Neural progenitor cell (in vitro differentiated cells): ENCODE measurements at places on chromosomes 7 and 10. TPM values are rescaled to one million over a fixed set of nuclear protein-coding genes. Genes with fewer than 3 reads are reported as not detected.
A peak's percentile ranks its signal among the peaks of the same experiment; 100 is the strongest.

- no peaks in the 10 kb centered on the region for H3K36me3 ChIP-seq
- DNase-seq = no peak
- no peaks in the 10 kb centered on the region for H3K27me3 ChIP-seq
These were observed 251.1 kb upstream of the MEOX2 start for GRCh38 chr7:15937571-15937970.

Gene SCRN1
- total RNA-seq = 95.9 and 106 TPM in 2 replicates

GRCh38 chr10:58512491-58513187 lies at the start of gene BICC1:
TSS of gene BICC1 (plus strand) at chr10:58512872. CDS start at chr10:58513144, 272 bp downstream.
- no peaks in the 10 kb centered on the region for H3K4me1 ChIP-seq
- H3K4me3 ChIP-seq = peak within 1 kb of the TSS; percentile 88
- H3K27me3 ChIP-seq = peaks cover 90% of the 10 kb centered on the region

DNA sequence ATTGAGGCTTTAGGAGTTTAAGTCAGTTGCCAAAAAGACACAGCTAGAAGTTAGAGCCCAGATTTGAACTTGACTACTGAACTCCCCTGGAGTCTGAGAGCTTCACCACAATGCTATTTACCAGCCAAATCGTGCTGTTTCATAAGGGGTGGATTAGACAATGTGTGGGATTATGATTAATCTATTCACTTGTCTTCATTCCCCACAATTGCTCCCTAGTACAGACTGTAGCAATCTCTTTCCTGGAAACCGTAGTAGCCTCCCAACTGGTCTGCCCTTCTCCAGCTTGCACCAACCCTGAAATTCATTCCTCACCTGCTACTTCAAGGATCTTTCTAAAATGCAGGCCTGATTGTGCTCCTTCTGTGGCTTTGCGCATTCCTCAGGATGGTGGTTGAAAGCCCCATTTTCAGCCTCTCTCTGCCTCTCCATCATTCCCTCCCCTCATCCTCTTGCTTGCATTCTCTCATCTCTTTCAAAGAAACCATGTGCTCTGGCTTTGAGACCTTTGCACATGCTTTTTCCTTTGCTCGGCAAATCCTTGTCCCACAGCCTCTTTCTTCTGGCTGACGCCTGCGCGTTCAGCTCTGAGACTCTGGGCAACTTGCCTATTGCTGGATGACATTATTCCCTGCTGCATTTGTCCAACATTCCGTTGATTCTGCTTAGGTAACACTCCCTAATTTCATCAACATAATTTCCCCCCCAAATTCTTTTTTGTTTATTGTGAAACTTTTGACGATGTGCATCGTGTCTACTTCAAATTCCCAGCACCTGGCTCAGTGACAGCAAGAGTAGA lies 145.1 kb downstream of the ADRA2A start:
- no peak for DNase-seq
- no peaks in the 10 kb centered on the region for H3K36me3 ChIP-seq
- H3K4me1 ChIP-seq = no peaks in the 10 kb centered on the region
- no peaks in the 10 kb centered on the region for H3K27me3 ChIP-seq
- H3K27ac ChIP-seq = no peak overlapping the region

DNA sequence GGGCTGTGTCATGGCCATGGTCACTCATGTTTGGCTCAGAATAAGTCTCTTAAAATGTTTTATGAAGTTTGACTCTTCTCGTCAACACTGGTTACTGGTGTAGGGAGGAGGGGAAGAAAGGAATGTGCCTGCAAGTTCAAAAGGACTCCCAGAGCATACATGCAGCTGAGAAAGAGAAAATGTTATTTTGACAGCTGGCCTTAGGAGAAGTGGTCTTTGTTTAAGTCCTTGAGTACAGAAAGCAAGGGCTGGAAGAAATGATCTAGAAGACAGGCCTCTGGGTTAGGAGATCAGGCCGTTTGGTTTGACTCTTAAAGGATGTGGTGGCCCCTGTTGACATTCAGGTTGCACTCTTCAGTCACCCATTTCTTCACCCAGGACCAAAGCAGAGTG lies 245.5 kb downstream of the REEP3 start:
- no peaks in the 10 kb centered on the region for H3K36me3 ChIP-seq
- no peak overlapping the region for H3K27ac ChIP-seq
- no peak overlapping the region for H3K4me3 ChIP-seq

Gene NANOS1
- 10.2 and 12.4 TPM in 2 replicates for total RNA-seq

Gene ABCB1
- total RNA-seq = not detected in 2 replicates

GRCh38 chr10:11796474-11796873 lies 26.7 kb upstream of the PROSER2 start:
- no peak for DNase-seq
- H3K27ac ChIP-seq = no peak overlapping the region
- peaks cover 8% of the 10 kb centered on the region for H3K4me1 ChIP-seq
- no peaks in the 10 kb centered on the region for H3K27me3 ChIP-seq

DNA sequence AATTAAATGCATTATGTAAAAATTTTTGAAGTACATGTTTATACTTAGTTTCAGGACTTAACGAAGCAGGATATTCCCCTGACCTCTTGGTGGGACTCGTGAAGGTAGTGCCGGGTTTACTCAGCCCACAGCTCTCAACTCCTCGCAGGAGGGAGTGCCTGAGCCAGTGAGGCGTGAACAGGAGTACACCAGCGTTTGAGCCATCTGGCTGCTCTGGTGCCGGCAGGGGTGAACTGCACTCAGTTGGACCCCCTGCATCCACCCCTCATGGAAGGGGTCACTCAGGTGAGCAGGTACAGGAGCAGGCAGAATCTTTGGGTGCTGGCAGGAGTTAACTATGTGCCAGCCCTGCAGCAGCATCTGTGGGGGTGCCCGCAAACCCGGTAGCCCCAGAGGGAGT lies 625.1 kb upstream of the PCDH15 start:
- H3K27ac ChIP-seq = no peak overlapping the region
- no peak overlapping the region for H3K4me3 ChIP-seq
- no peaks in the 10 kb centered on the region for H3K27me3 ChIP-seq
- no peaks in the 10 kb centered on the region for H3K4me1 ChIP-seq
- no peaks in the 10 kb centered on the region for H3K36me3 ChIP-seq
- peak; percentile 52 for DNase-seq

Gene CHN2
- 6.6 and 7.7 TPM in 2 replicates for total RNA-seq

Gene MRM2
- total RNA-seq = 30.6 and 34.3 TPM in 2 replicates

DNA sequence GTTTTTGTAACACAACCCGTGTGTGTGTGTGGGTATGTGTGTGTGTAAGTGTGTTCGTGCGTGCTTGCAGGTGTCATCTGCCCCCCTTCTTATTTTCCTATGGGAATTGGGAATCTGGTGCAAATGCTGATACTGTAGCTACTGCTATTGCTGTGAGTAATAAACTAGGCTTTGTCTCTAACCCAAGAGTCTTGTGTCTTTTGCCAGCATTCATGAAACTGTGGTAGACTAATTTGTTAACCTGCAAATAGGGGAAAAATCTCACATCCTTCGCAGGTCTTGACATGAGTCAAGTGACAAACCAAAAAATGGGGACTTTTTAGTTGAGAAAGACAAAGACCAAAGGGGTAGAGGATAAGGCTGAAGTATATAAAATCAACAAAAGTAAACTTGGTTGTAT lies 57.9 kb upstream of the FAM133B start:
- H3K4me1 ChIP-seq = peaks cover 7% of the 10 kb centered on the region
- H3K27me3 ChIP-seq = no peaks in the 10 kb centered on the region
- H3K36me3 ChIP-seq = no peaks in the 10 kb centered on the region

- no peaks in the 10 kb centered on the region for H3K27me3 ChIP-seq
- no peak for DNase-seq
- peak overlapping the region; percentile 48 for H3K27ac ChIP-seq
- H3K4me3 ChIP-seq = peak overlapping the region; percentile 67
- peaks cover 36% of the 10 kb centered on the region for H3K4me1 ChIP-seq
These were observed 775 bp upstream of the ABHD11 start for GRCh38 chr7:73739387-73739767.

Gene CYP2E1
- total RNA-seq = 0.36 and 0.50 TPM in 2 replicates

GRCh38 chr7:103009466-103010185 lies 65.0 kb downstream of the FBXL13 start:
- no peaks in the 10 kb centered on the region for H3K27me3 ChIP-seq
- H3K4me3 ChIP-seq = no peak overlapping the region
- DNase-seq = no peak
- H3K27ac ChIP-seq = no peak overlapping the region
- H3K36me3 ChIP-seq = no peaks in the 10 kb centered on the region
- H3K4me1 ChIP-seq = peaks cover 5% of the 10 kb centered on the region

GRCh38 chr7:33059635-33060034 lies 2.9 kb downstream of the NT5C3A start:
- DNase-seq = no peak
- H3K4me3 ChIP-seq = no peak overlapping the region

- H3K4me3 ChIP-seq = no peak overlapping the region
- no peaks in the 10 kb centered on the region for H3K27me3 ChIP-seq
- peaks cover 10% of the 10 kb centered on the region for H3K4me1 ChIP-seq
These were observed 169.8 kb downstream of the EGFR start for GRCh38 chr7:55188590-55189138.

DNA sequence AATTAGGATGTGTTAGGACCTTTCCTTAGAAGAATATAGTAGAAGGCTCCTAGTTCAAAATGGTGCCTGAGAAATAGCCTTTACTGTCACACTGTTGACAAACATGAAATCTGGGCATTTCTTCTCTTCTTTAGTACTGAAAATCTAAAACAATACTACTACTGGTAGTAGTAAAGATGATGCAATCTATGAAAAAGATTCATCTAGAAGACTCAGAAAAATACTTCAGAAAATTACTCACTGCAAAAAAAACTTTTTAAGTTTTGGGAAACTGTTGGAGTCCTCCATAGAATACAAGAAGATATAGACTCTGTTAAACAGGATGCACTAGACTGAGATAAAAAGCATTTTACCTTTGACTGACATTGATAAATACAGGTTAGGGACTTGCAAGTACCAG lies 67.1 kb downstream of the NRF1 start:
- H3K4me3 ChIP-seq = no peak overlapping the region
- H3K27me3 ChIP-seq = no peaks in the 10 kb centered on the region
- no peak for DNase-seq
- peaks cover 28% of the 10 kb centered on the region for H3K36me3 ChIP-seq

DNA sequence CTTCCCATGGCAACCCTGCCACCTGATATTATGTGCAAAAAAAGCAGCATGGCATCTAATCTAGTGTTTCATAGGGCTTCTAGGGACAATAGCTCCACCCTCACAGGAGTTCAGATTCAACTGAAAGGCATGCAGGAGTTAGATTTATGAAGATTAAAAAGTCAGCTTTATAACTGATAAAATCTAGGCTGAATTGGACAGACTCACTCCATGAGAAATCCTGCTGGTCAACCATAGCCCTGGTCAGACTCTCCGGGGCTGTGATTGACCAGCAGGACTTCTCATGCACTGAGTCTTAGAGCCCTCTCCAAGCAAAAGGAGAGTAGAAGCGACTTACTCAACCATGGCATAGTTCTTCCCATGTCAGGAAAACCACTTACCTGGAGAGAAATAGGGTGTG lies 345.4 kb downstream of the NEBL start:
- DNase-seq = no peak
- no peaks in the 10 kb centered on the region for H3K36me3 ChIP-seq
- no peak overlapping the region for H3K27ac ChIP-seq
- no peaks in the 10 kb centered on the region for H3K4me1 ChIP-seq

- no peak overlapping the region for H3K4me3 ChIP-seq
- no peaks in the 10 kb centered on the region for H3K36me3 ChIP-seq
- no peaks in the 10 kb centered on the region for H3K27me3 ChIP-seq
- no peak overlapping the region for H3K27ac ChIP-seq
- no peak for DNase-seq
These were observed 63.1 kb upstream of the CNTNAP2 start for GRCh38 chr7:146053492-146053891.

DNA sequence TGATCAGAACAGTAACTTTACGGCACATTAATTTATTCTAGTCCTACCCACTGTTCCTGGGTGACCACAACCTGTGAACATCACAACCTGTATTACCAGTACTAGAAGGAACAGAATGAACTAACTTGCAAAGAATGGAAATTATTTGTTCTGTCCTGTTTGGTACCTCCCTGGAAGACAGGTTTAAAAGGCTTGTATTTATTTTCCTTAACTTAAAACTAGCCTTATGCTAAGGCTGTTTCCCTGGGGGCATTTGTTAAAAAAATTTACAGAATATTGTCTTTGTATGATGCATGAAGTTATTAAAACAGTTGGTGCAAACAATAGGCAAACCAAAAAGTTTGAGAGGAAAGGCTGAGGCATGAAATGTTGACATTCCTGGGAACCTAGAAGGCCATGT lies 132.7 kb downstream of the DNAJC1 start:
- no peak for DNase-seq
- H3K36me3 ChIP-seq = peaks cover 4% of the 10 kb centered on the region
- H3K4me3 ChIP-seq = no peak overlapping the region
- no peaks in the 10 kb centered on the region for H3K27me3 ChIP-seq

- H3K4me1 ChIP-seq = no peaks in the 10 kb centered on the region
- DNase-seq = peak; percentile 68
- no peaks in the 10 kb centered on the region for H3K27me3 ChIP-seq
- H3K27ac ChIP-seq = no peak overlapping the region
- H3K4me3 ChIP-seq = no peak overlapping the region
These were observed 63.5 kb downstream of the ZNF365 start for GRCh38 chr10:62437696-62438095.

Gene TLL2
- total RNA-seq = 0.22 and 1.3 TPM in 2 replicates

- peaks cover 3% of the 10 kb centered on the region for H3K4me1 ChIP-seq
- no peak overlapping the region for H3K4me3 ChIP-seq
- DNase-seq = no peak
- no peaks in the 10 kb centered on the region for H3K36me3 ChIP-seq
These were observed 27.1 kb upstream of the KCNMA1 start for GRCh38 chr10:77664696-77665095.

DNA sequence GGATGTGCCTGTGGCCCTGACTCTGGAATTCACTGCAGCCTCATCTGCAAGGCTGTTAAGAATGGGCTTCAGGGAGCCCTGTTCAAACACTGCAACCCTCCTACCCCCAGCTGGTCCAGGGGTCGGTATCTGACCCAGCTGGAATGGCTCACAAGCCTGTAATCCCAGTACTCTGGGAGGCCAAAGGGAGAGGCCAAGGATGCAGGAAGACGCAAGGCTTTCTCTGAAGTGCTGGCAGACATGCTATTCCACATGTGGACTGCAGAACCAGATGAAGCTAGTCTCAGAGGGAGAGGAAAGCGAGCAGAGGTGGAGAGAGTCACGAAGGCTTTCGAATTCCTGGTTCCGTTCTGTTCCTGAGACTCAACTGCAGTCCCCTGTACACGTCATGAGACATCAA lies 45.0 kb downstream of the ESYT2 start:
- no peaks in the 10 kb centered on the region for H3K36me3 ChIP-seq
- DNase-seq = no peak
- no peaks in the 10 kb centered on the region for H3K4me1 ChIP-seq
- H3K27me3 ChIP-seq = no peaks in the 10 kb centered on the region
- H3K27ac ChIP-seq = no peak overlapping the region

DNA sequence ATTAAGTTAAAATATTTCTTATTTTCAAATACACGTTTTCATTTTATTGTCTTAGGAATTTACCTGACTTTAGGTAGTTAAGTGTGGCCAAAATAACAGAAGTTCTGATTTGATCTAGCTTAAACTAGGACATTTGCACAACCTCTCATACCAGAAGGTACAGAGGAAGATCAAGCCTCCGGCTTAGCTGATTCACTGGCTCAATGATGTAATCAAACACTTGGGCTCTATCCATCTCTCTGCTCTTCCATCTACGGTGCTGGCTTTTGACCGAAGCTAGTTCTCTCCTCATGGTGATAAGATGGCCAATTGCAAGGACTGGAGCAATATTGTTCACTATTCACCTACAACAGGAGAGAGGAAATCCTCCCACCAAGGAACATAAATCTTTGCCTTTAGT lies 12.2 kb upstream of the HYCC1 start:
- H3K36me3 ChIP-seq = no peaks in the 10 kb centered on the region
- no peak overlapping the region for H3K4me3 ChIP-seq
- no peaks in the 10 kb centered on the region for H3K4me1 ChIP-seq
- no peak for DNase-seq

GRCh38 chr10:113651021-113651420 lies 12.8 kb downstream of the NRAP start:
- no peaks in the 10 kb centered on the region for H3K36me3 ChIP-seq
- no peaks in the 10 kb centered on the region for H3K27me3 ChIP-seq
- H3K4me1 ChIP-seq = no peaks in the 10 kb centered on the region
- no peak overlapping the region for H3K4me3 ChIP-seq
- DNase-seq = no peak

Gene ACTL6B
- not detected in 2 replicates for total RNA-seq

Gene SPDYE5
- total RNA-seq = not detected in 2 replicates
